CD14-positive monocyte (primary cell): ENCODE measurements at places on chromosomes 4 and X. TPM values are rescaled to one million over a fixed set of nuclear protein-coding genes. Genes with fewer than 3 reads are reported as not detected.

- no peak for DNase-seq
These were observed 784 bp downstream of the MAP7D3 start for GRCh38 chrX:136250191-136251040.

- DNase-seq, result no peak
These were observed 65.5 kb downstream of the GLRA3 start for GRCh38 chr4:174763454-174764104.

DNA sequence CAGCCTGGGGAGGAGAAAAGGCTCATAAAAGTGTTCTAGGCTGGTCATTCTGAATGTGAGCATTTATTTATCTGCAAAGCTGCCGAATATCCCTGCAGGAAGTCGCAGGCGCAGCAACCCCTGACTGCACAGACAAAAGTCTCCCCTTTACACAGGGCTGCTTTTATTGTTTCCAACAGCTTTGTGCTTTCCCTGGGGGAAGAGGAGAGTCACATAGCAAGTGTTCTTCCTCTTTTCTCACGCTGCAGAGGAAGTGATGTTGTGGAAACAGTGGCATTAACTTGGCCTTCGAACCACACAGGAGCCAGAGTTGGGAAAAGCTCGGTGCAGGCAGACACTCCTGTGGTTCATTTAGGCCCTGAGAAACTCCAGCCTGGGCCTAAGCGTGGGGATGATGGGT, 81.5 kb upstream of the BCOR start:
- peak; percentile 63 for DNase-seq

The KIAA1210 gene
- polyA plus RNA-seq, result not detected in 2 replicates

GRCh38 chrX:87160435-87161010, 357.1 kb upstream of the KLHL4 start:
- no peak for DNase-seq

GRCh38 chrX:153319295-153320046, 2.1 kb downstream of the PNMA6F start:
- no peak for DNase-seq

DNA sequence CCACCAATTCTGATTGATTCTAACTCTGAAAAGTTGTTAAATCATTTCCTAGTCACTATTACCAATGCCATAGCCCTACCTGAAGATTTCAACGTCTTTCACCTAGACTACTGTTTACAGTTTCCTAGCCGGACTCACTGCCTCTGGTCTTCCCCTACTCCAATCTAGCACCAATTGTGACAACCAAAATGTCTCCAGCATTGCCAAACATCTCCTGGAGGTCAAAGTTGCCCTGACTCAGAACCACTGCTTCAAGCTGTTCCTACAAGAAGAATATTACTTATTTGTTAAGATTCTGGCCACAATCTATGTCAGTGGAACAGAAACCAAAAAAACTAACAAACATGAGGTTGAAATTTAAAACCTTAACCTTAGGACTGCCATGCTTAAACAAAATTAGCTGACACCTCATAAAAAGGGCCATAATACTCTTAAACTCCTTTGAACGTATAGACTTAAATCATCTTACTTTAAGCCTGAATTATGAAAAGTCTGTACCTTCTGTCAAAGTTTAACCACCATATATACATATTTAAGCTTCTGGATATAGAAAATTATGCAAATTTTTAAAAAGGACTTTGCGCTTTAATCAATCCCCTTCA, 2.1 kb downstream of the PDS5A start:
- DNase-seq, result no peak

DNA sequence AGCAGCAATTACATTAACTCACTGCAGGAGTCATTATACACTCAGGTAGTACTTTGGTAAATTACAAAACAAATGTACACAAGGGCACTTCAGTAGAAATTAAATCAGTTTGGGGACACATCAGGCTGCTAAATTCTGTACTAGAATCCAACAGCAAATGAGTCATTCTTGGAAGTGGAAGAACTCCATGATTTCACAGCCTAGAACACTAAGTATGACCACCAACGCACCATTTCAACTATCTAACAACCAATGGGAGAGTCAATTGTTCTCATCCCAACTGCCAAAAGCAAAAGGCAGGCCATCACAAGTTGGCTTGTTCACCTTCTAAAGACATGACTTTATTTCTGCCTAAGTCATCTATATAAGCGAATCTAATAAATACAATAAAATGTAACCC, 26.6 kb downstream of the PPM1K start:
- no peak for DNase-seq

DNA sequence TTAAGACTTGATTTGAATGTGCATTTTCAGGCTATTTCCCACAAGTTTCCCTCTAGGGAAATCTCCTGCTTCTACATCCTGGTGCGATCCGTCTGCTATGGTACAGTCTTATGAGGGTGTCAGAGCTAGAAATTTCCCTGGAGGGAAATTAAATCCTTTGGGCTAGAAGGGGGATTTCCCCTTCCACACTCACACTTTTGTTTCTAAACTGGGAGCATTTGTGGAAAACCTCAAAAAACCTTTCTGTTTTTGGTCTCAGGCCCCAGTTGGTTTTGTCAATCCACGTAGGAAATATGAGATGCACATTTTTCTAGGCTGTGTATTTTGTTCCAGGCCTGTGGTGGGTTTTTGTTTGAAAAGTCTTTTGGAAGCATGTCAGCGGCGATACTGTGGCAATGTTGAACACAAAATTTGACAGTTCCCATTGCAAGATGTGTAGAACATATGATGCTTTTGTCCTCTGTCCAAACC, 17.8 kb downstream of the HMGB3 start:
- DNase-seq, result no peak

DNA sequence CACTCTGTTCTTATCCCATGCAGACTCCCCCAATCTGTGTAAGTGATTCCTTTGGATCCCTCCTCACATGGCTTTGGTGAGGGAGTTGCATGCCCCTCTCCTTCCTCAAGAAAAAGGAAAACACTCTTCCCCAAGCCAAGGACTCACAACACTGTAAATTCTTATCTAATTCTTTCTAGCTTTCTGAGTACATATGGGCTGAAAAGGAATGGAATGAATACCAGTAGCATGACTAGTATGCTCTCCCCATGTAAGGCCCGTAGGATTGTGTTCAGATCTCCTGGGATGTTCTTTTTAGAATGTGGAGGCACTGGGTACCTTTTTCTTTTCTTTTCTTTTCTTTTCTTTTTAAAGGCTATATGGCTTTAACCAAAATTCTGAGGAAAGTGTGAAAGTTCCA, 17.0 kb upstream of the MAGED1 start:
- no peak for DNase-seq

The ERAS gene
- not detected for polyA plus RNA-seq

DNA sequence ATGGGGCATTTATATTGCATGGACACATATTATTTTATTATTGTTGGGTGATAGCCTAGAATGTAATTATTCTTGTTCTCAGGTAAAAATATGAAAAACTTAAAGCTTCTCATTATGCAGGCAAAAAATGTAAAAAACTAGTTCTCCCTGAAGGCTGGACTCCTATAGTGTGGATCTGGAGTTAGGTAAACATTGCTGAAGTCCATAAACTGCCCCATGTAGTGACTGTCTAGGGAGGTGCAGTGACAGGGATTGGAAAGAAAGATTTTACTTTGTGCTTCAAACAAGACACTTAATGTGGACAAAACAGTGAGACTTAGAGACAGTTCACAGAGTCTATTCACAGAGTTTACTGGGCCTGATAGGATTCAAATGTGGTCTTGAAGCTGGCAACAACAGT, 17.0 kb downstream of the ADH6 start:
- no peak for DNase-seq
